ENCODE measurements at places on chromosomes 3 and 15. TPM values are rescaled to one million over a fixed set of nuclear protein-coding genes. Genes with fewer than 3 reads are reported as not detected.
A peak's percentile ranks its signal among the peaks of the same experiment; 100 is the strongest.

The PPARG gene
- 6.2 TPM for total RNA-seq

The VILL gene
- total RNA-seq, result 2.3 TPM

DNA sequence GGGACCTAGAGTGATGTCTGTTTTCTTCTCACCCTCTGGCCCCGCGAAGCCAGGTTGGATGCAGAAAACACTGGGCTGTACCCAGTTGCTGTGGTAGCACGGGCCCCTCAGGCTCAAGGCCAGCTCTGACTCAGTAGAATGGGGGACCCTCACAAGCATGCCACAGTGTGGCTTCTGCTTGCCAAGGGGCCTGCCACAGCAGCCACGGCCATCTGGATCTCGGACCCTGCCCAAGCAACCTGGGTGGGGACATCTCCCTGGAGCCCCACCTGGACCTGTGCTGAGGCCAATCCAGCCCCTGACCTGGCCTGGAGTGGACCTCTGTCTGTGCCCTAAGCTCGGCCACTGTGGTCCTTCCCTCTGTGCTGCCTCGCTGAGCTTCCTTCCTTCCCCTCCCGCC, 59.0 kb downstream of the MGLL start:
- DNase-seq, result no peak

GRCh38 chr3:130800829-130801228, 54.2 kb upstream of the PIK3R4 start:
- no peak for DNase-seq

DNA sequence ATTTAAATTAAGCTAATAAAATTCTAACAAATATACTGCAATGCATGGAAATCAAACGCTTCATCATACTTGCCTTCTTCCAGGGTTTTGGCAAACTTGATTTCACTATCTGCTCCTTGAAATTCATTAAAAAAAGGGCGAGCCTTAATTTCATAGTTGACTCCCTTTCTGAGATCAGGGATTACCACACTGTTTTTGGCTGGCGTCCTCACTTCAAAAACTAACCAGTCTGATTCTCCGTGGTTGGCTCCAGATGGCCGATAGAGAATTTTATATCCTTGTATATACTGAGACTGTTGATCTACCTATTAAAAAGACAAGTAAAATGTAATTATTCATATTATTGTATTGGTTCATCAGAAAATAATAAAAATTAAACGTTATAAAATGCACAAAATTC, 1106.8 kb downstream of the ROBO1 start:
- no peak for DNase-seq

DNA sequence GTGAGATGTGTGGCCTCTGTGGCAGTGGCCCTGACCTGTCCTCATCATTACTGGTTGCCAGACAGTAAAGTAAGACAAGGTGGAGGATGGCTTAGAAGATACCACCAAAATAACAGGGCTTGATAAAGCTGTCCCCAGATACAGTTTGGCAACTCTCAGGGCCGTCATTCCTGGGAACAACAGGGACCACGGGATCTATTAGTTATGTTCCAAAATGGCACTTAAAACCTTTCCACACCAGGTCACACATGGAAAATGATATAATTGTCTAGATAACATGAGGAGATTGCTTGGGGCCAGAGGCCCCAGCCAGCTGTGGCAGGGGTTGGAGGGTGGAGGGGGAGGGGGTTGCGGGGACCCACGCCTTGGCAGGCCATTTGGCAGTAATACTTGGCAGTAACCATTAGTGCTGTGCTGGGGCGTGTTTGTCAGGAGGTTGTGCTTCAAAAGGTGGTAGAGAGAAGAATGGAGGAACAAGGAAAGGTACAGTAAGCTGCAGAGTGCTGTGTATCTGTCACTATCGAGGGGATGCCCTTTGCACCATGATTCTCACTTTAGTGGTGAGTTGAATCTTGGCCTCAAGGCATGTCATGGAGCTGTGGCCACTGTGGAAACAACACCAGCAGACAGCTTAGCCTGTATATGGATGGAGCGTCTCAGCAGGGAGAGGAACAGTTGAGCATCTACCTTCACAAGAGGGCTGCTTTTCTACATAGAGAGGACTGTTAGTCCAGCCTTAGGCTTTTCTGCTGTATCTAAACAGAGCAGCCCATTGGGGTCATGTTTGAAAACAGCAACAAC, 14.0 kb downstream of the PLCL2 start:
- DNase-seq, result no peak

GRCh38 chr15:65791335-65792137, 557 bp downstream of the DENND4A start:
- DNase-seq, result peak; percentile 86

- no peak for DNase-seq
These were observed 107.7 kb downstream of the THRB start for GRCh38 chr3:24387000-24387399.

GRCh38 chr3:184188080-184188479, 2.1 kb downstream of the ABCF3 start:
- no peak for DNase-seq

Data from osteocyte (in vitro differentiated cells).